NCI-H82 (cell line): ENCODE measurements at places on chromosomes 3 and 15.

DNA sequence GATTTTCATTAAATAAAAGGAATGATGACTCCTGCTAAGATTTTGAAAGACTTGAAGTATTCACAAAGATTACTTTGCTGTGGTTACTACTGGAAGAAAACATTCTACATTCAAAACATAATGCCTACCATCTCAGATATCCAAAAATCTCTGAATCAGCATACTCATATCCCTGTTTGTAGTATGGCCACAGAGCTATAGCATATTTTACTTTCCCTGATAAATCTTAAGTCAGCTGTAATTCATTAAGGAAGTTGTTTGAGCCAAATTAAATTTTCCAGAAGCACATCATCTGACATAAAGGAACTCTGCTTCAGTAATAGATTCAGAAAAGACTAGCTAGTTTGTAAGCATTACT, 942.0 kb downstream of the ROBO1 start:
- DNase-seq = no peak

GRCh38 chr15:98330692-98331435, 317.5 kb upstream of the IGF1R start:
- no peak for DNase-seq

GRCh38 chr3:115547207-115547606, 76.1 kb upstream of the GAP43 start:
- no peak for DNase-seq

GRCh38 chr3:168585544-168585943, 489.8 kb upstream of the GOLIM4 start:
- no peak for DNase-seq

- peak; percentile 85 for DNase-seq
Observed at GRCh38 chr3:150744041-150744918, 18.7 kb downstream of the SIAH2 start.

GRCh38 chr3:140553591-140553990, 124.3 kb upstream of the TRIM42 start:
- no peak for DNase-seq

GRCh38 chr3:131067983-131068382, 41.3 kb downstream of the NEK11 start:
- peak; percentile 69 for DNase-seq

- DNase-seq = peak; percentile 81
Observed at GRCh38 chr3:194686816-194687637, 1.3 kb downstream of the FAM43A start.

GRCh38 chr3:46068501-46068900, 41.2 kb upstream of the XCR1 start:
- no peak for DNase-seq

GRCh38 chr3:126746395-126747177, 42.5 kb downstream of the CHCHD6 start:
- no peak for DNase-seq

- DNase-seq = no peak
Observed at GRCh38 chr3:89740080-89740880, 632.9 kb downstream of the EPHA3 start.

- peak; percentile 53 for DNase-seq
Observed at GRCh38 chr3:64355401-64355807, 130.1 kb upstream of the PRICKLE2 start.

DNA sequence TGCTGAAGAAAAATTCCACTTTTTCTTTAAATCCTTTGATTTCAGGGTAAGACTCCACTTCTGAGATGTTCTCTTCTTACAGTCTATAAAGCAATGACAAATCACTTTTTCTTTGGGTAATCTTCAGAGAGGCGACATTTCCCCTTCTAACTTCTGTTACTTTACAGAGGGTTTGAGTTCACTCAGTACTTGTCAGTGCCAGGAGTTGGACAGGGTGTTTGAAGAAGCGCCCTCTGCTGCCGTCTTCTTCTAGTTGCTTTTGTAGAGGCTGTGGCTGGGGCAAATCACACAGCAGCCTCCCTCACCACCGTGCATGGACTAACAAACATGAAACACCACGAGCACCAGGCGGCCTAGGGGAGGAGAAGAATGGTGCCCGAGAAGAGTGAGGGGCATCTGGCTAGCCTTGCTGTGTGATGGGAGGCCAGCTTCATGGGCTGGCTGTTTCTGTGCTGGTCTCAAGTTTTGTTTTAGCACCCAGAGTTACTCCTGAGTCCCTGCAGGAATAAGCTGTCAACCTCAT, at the start of gene CD80:
TSS of gene CD80 (minus strand) at position 174 of the 523 bp plus-strand sequence. CDS start 1,886 bp downstream, outside the sequence.
- peak; percentile 69 for DNase-seq

DNA sequence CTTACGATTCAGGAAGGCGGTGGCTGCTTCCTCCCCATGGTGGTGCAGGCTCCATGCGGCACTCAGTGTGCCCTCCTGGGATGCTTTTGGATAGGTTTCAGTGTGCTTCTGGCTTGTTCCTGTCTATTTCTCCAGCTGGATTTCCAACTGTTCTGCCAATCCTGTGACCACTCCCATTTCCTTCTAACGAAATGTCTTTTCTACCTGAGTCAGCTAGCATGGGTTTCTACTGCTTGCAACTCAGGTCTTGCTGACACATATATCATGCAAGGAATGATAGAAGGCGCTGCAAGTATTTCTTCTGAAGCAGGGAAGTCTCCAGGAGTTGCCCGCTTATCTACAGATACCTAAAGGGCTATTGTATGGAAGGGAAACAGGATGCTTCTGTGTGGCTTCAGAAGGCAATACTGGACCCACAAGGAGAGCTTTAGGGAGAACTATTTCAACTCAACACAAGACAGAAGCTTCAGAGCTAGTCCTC, 244.4 kb downstream of the OPA1 start:
- DNase-seq = no peak

- no peak for DNase-seq
Observed at GRCh38 chr15:70741107-70741531, 22.2 kb downstream of the UACA start.

GRCh38 chr15:65782096-65782495, 10.0 kb downstream of the DENND4A start:
- no peak for DNase-seq

- DNase-seq = no peak
Observed at GRCh38 chr15:84929795-84930603, 45.5 kb downstream of the SLC28A1 start.

GRCh38 chr15:68829068-68829467, 8.4 kb upstream of the ANP32A start:
- peak; percentile 64 for DNase-seq

- DNase-seq = no peak
Observed at GRCh38 chr3:23312866-23313265, 109.7 kb downstream of the UBE2E2 start.

DNA sequence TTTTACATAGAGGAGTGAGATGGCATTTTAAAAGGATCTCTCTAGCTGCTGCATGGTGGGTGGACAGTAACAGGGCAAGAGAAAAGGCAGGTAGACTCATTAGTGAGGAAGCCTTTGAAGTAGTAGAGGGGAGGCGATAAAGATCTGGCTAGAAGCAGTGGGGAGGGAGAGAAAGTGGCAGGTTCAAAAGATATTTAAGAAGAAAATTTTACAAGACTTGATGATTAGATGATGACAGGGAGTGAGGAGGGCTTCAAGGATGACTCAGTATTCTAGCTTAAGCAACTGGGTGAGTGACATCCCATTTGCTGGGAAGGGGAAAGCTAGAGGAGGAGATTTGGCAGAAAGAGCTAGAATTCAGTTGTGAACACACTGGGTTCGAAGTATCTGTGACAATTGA, 3.8 kb upstream of the BRPF1 start:
- no peak for DNase-seq

GRCh38 chr3:13509816-13510192, 29.7 kb downstream of the HDAC11 start:
- no peak for DNase-seq

- peak; percentile 73 for DNase-seq
Observed at GRCh38 chr3:189108067-189108466, 63.7 kb upstream of the TPRG1 start.

DNA sequence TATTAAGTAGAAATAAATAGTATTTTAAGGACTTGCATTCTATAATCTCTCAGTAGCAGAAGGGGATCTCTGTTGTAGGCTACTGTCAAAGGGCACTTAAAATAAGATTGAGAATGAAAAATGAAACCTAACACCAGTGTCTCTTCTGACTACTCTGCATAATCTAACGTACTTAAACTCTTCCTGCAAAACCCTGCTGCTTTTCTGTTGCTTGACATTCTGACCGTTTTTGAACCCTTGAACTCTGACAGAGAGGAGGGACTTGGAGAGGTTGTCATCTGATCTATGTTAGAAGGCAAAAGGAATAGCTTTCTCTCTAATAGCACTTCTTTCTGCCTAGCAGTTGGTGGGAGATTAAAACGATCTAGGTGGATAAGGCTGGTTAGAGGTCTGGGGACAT, 204.6 kb downstream of the ZIC1 start:
- peak; percentile 51 for DNase-seq

GRCh38 chr3:48407542-48408099, 22.3 kb downstream of the PLXNB1 start:
- DNase-seq = no peak

DNA sequence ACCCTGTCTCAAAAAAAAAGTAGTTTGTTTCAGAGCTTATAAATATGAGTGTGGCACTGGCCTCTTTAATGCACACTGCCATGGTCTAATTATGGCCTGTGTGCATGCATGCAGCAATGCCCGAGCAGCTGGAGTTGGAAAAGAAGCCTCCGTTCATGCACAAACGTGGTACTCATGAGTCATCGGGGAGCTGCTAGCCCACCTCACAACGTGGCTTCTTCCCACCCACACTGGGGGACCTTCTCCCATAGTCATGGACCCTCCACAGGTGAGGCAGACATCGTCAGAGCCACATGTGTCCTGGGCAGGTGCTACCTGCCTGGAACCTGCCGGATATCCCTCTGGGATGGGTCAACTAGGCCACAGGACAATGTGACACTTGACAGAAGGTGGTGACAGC, 66.7 kb downstream of the ATP10A start:
- no peak for DNase-seq

- peak; percentile 10 for DNase-seq
Observed at GRCh38 chr3:86702381-86702958, 288.5 kb downstream of the VGLL3 start.

DNA sequence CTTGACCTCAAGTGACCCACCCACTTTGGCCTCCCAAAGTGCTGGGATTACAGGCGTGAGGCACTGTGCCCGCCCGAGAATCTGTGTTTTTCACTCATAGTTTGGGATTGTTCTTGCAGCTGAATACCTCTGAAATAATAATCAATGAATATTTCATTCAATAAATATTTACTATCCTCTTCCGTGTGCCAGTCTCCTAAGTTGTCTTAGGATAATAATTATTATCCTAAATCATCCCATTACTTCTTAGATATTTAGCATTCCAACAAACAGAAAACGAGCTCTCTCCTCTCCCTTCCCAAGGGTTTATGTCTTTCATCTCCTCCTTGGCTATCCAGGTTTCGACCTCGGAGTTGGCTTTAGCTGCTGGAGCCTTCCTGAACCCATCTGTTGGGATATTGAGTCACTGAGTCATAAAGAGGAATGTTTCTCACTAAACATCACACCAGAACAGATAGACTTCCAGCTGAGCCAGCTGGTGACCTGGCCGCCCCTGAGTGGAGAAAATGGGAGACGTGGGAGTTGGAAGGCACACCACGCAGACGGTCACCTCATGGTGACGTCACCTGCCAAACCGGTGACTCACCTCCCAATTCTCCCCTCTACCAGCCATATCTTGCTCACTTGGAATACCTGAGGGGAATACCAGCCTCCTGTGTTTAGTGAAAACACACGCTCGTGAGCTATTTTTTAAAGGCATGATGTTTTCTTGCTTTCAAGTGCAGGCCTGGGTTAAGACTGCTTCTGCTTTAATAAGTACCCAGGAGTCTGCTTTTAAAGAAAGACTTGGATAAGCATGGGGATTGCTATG, 43.9 kb downstream of the BHLHE40 start:
- no peak for DNase-seq
